ENCODE measurements at places on chromosomes 5 and 9.

- DNase-seq = no peak
These were observed 15.8 kb upstream of the KIF4B start for GRCh38 chr5:154997746-154998145.

GRCh38 chr5:178120607-178121357, 7.5 kb downstream of the N4BP3 start:
- DNase-seq = peak; percentile 99

DNA sequence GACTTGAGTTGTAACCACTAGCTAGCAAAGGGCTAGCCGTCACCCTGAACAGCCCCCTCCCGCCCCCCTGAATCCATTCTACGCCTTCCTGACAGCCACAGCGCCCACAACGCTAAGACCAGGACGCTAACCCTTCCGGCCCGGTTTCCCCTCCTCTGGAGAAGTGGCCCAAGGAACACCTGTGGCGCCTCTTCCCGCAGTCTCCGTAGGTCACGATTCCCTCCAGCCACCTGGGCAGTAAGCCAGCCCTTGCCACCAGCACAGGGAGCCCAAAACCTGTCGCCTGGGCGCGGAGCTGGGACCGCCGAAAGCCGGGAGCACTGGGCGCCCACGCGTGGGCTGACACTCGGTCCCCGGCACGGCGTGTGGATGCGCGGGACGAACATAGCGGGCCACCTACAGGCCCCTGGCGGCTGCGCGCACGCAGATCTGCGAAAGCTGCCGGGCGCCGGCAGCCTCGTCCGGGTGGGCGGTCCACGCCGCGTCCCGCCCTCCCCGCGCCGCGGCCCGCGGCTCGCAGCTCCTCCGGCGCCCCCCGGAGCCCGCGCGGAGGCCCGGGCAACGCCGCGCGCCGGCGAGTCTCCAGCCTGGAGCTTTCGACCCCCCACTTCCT, 596 bp downstream of the IRF1 start:
- DNase-seq = peak; percentile 59

DNA sequence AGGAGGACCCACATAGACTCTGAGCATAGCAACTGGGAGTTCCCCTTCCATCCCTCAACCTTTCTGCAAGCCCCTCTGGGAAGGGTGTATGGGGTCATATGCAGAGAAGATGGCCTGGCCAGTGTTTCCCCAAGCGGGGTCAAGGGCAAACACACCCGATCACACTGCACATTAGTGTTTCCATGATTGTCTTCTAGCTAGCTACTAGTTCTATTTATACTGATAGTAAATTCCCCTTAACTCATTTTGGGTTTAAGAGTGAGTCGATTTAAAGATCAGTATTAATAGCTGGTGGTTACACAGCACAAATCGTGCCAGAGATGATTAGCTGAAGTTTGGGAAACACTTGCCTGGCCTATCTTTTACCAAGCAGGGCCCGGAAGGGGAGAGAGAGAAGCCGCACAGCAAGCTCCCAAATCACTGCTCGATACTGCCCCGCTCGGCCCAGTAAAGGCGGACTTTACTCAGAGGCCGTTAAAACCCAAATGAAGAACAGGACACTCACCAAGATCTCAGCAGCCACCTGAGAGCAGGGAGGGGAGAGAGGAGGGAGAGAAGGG, 29.4 kb upstream of the TNIP1 start:
- DNase-seq = no peak

- no peak for DNase-seq
These were observed 116.1 kb downstream of the KDM4C start for GRCh38 chr9:6873857-6874256.

DNA sequence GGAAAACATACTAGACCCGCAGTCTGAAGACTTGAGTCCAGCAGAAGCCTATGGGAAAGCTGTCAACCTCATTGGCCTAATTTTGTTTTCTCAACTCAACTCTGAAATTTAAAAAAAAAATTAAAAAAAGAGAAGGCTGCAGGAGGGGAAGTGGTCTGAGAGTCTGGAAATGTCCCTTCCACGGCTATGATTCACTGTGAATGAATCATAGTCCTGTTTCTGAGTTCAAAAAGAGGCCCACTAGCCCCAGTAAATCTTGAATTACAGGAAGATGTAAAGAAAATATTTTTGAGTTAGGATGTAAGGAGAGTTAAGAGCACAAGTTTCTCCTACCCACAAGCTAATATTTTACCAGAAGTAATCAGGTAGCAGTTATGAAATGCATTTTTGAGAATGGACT, 565.5 kb upstream of the DMAC1 start:
- no peak for DNase-seq

DNA sequence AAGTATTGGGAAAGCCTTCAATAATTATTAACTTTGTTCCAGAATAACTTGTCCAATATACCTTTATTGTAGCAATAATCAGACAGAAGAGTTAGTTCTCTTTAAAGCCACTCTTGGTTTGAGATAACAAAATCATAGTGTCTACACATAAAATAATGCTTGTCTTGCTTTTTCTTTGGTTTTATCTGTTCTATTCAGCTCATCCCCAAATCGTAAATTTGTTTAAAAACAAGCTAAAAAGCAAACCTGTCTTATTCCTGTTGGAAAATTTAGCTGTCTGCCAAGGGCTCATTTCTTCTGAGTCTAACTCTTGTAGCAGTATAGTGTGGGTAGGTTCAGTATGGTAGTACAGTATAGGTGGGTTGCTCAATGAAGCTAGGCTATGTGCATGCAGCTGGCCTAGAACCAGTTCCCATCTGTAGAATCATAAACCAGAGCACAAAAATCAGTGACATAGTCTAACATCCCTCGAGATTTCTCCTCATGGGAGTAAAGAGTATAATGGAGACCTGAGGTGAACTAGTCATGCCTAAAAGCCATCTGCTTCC, 17.9 kb upstream of the APBA1 start:
- DNase-seq = no peak

DNA sequence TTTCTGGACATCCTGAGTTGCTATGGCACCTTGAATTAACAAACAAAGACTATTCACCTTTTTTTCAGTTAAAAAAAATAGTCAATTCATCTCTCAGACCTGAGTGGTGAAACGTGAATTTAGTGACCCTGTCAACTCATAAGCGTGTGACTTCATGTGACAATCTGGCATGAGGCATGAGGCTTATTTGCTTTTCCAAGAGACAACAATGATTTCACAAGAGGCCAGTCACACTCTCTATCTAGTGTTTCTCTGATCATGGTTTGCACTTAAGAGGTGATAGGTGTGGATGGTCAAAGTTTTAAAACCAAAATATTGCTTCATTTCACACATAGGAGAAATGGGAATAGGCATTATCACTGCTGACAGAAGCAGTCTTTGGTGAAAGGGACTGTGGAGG, 559.6 kb upstream of the ACO1 start:
- no peak for DNase-seq

- no peak for DNase-seq
These were observed 509.5 kb upstream of the PAPPA start for GRCh38 chr9:115643948-115644727.

- no peak for DNase-seq
These were observed 47.2 kb upstream of the RPL26L1 start for GRCh38 chr5:172911976-172912375.

- DNase-seq = no peak
These were observed 160.3 kb downstream of the TLR4 start for GRCh38 chr9:117864385-117865057.

GRCh38 chr9:127122176-127123063, at the start of gene ANGPTL2:
Gene ANGPTL2, minus strand, starts transcription at chr9:127122635. Its CDS starts 13,904 bp downstream, at chr9:127108731.
- DNase-seq = peak; percentile 76

- DNase-seq = no peak
These were observed 39.9 kb upstream of the SEMA6A start for GRCh38 chr5:116614603-116614920.

GRCh38 chr5:132408456-132408855, 38.9 kb downstream of the SLC22A5 start:
- no peak for DNase-seq

DNA sequence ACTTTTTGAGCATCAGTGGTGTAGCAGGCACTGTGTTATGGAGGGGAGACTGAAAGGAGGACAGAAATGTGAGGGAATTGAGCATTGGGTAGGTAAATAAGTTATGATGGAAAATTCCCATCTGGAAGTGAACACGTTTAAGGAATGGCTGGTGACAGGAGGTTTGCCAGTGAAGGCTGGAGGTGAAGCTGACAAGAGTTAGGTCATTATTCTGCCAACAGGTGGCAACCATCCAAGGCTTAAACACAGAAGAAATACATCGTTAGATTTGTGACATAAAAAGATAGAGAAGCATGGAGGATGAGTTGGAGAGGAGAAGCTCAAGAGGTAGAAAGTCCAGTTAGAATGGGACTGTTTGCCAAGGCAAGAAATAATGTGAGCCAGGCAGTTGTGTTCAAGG, 455.3 kb upstream of the SGCD start:
- DNase-seq = no peak

DNA sequence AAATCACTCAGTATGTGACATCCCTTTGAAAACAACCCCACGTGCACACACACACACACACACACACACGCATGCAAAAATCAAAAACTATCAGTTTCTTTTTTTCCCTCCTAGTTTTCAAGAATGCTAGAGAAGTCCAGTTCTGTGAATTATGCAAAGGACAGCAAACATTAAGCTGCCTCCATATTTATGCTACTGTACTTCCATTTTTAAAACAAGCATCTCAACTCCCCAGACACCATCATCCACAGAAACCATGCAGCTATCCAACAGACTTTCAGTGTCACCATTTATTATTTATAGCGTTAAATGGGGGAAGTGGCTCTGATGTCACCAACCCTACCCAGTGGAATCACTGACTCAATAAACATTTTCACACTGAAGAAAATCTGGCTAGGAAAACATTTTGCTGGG, 1.6 kb downstream of the FBXW11 start:
- peak; percentile 21 for DNase-seq
